ENCODE measurements at places on chromosomes 6 and 20.
A peak's percentile ranks its signal among the peaks of the same experiment; 100 is the strongest.

DNA sequence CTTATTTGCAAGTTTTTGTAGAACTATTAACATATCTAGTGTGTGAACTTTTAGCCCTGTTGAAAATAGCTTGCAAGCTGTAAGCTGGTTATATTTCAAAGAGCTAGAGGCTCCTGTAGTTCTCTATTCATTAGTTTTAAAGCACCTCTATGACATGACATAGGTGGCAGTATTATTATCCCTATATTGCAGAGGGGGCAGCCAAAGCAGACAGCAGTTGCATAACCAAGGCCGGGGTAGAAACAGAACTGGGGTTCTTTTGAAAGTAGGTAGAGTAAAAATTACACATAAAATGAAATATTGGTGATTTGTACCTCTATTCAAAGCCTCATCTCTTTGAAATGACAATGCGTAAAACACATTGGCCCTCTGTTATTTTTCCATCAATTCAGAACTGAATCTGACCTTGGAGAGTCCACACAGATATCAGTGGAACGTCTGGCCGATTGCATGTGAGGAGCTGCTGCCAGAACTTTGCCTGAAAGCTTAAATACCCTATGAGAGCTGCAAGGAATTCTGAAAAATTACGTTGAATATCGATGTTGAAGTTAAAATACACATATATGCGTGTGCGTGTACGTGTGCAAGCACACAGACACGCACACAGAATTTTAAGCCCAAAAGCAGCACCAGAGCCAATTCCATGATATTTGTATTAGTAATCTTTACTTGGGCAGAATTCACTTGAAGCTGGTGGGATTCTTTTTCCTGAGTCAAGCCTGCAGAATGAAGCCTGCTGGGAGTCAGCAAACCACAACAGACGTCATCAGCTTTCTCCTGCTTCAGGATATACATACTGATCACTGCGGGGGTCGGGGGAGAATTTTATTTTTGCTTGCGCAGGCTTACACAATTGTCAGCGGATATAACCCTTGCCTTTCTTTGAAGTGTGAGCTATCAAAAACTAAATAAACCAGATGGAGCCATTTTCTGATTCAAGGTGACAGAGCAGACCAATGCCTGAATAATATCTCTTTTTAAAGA lies 163.2 kb downstream of the PDE7B start:
- DNase-seq, result no peak

- no peak for DNase-seq
Measured at GRCh38 chr6:13472976-13473767, 14.2 kb downstream of the GFOD1 start.

GRCh38 chr6:6728169-6728941 lies 139.8 kb downstream of the LY86 start:
- no peak for DNase-seq

GRCh38 chr20:60057123-60057865 lies 99.1 kb downstream of the CDH26 start:
- DNase-seq, result peak; percentile 76

DNA sequence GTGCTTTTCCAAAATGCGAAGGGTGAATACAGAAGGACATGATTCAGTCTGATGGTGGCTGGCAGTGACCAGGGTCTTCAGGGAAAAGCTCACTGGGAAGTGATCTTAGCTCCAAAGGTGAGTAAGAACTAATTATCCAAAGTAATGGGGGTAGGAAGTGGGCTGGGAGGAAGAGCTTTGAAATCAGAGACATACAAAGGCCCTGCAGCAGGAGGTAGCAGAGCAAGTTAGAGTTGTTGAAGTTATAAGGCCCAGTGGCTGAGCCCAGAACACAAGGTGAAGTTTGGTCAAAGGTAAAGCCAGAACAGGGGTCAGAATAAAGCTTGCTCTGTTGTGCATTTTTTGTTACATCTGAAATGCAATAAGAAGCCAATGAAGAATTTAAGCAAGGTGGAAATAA lies 81.2 kb downstream of the PLCB1 start:
- no peak for DNase-seq

DNA sequence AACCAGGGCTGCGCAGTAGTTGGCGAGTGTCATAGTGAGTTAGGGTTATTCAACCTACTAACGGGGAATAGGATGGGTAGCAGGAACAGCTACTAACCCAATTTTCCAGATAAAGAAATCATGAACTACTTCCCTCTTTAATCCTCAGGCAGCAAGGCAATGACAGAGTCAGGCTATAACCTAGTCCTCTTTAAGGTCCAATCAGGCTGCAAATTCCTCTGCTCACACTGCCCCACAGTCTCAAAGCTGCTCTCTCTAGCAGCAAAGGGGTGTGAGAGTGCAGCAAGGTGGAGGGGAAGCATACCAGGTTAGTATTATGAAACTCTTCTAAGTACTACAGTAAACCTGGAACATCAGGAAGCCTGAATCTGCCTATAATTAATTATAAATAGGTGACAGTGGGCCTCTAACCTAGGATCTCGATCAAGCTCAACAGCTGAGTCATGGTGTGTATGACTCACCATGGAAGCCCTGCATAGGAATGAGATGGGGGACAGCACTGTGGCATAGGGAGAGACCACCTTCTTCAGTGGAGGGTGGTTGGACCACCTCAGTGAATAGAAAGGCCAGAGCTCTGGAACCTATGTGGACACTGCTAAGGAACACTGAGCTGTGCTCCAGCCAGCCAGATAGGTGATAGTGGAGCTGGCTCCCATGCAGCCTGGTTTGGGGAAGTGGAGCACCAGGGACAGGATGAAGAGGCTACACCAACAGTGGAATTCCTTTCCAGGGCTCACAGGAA lies 7.9 kb downstream of the PEX6 start:
- DNase-seq, result no peak

GRCh38 chr6:89372506-89372901 lies 20.0 kb upstream of the UBE2J1 start:
- no peak for DNase-seq

GRCh38 chr20:46221256-46221833 lies 87.0 kb downstream of the CDH22 start:
- no peak for DNase-seq

- no peak for DNase-seq
Measured at GRCh38 chr6:24721461-24722215, 2.7 kb upstream of the C6orf62 start.

DNA sequence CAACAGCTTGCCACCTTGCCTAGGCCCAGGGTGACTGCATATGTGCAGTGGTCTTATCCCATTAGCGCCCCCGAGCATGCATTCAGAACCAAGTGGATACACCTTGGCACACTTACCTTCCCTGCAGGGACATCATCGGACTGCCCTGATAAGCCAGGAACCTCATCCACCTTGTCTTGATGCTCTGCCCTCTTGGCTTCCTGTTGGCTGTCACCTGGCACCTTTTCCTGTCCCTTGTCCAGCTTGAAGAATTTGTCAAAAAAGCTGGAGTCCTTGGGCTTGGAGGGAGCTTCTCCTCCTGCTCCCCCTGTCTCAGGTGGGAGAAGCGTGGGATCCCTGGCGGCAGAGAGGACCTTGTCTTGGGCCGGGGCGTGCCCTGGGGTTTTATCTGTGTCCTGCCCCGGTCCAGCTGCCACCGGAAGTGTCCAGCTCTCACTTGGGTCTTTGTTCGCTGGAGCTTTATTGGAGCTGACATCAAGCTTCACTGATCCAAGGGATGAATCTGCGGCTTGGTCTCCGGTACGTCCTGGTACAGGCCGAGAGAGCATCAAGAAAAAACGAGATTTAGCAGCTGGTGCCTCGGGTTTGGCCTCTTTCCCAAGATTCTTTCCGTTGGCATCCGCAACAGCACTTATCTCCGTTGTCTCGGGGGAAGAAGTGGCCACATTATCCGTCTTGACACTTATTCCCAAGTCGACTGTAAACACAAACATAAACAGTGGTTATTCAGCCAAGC lies 42.0 kb downstream of the BCAS1 start:
- no peak for DNase-seq

GRCh38 chr6:165689699-165690098 lies 26.7 kb upstream of the PDE10A start:
- no peak for DNase-seq

- no peak for DNase-seq
Measured at GRCh38 chr6:128513878-128514277, 6.5 kb downstream of the PTPRK start.

DNA sequence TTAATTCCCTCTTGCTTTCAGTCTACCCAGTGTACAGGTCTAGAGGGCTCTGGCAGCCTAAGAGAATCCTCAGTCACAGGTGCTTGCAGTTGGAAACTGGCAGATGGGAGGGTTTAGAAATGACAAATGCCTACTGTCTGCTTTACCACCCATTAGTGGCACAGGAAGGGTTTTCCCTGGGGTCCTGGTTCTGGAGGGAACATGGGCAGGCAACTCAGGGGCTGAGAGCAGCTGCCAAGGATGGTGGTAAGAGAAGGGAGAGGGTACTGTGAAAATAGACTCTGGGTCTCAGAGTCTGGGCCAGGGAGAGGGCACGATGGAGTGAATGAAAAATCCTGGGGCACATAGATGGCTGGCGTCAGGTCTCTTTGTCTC lies 103.5 kb downstream of the TCP11 start:
- DNase-seq, result no peak

- no peak for DNase-seq
Measured at GRCh38 chr6:64685401-64685800, 1021.6 kb downstream of the EYS start.

GRCh38 chr20:21944227-21944626 lies 238.8 kb downstream of the PAX1 start:
- no peak for DNase-seq

DNA sequence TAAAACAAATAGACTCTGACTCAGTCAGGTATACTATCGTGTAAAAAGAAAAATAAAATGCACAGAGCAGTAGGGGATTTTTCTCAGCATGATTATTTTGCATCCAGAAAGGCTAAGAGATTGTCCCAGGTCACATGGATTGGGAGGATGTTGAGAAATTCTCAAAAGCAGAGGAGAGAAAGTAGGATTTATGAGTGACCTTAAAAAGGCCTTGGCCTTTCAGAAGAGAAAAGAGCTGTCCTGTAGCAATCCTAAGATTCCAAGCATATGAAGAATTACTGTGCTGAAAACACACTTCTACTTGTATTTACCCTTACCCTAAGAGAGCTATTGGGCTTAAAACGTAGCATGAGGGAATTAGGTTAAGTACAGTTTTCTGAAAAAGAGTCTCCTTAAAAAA lies 149.7 kb upstream of the ENPP5 start:
- no peak for DNase-seq

- no peak for DNase-seq
Measured at GRCh38 chr20:4840801-4841200, 119.1 kb downstream of the PRND start.

- no peak for DNase-seq
Measured at GRCh38 chr6:5096482-5096881, 11.3 kb downstream of the PPP1R3G start.

GRCh38 chr20:57448764-57449354 lies 57.7 kb downstream of the RBM38 start:
- no peak for DNase-seq

DNA sequence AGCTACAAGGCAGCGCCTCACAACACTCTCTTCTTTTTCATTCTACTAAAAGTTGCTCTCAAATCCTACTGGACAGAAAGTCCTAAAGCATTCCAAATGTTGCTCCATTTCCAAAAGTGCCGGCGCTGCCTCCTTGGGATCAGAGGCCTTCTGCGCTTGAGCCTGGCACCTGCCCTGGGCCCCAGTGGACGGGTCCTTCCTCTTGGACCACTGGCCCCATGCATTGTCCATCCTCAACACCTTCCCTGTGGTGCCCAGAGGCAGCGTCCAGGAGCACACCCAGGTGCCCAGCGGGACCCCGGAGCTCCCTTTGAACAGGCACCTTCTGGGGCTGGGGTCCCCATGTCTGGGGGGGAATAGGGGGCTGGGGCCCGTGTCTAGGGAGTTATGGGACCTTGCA lies 205.2 kb downstream of the ERMARD start:
- DNase-seq, result no peak

- DNase-seq, result no peak
Measured at GRCh38 chr6:11373208-11373607, 140.7 kb upstream of the NEDD9 start.

- no peak for DNase-seq
Measured at GRCh38 chr6:52871621-52872020, 31.0 kb upstream of the GSTA5 start.

- no peak for DNase-seq
Measured at GRCh38 chr6:101397199-101397598, 3.7 kb downstream of the GRIK2 start.

- DNase-seq, result no peak
Measured at GRCh38 chr20:59750209-59750840, 146.0 kb downstream of the PHACTR3 start.

GRCh38 chr6:113522376-113522775 lies 334.8 kb upstream of the MARCKS start:
- DNase-seq, result no peak

GRCh38 chr6:119559586-119559985 lies 210.0 kb upstream of the MAN1A1 start:
- DNase-seq, result no peak

GRCh38 chr20:51979226-51979625 lies 176.9 kb upstream of the SALL4 start:
- DNase-seq, result no peak

DNA sequence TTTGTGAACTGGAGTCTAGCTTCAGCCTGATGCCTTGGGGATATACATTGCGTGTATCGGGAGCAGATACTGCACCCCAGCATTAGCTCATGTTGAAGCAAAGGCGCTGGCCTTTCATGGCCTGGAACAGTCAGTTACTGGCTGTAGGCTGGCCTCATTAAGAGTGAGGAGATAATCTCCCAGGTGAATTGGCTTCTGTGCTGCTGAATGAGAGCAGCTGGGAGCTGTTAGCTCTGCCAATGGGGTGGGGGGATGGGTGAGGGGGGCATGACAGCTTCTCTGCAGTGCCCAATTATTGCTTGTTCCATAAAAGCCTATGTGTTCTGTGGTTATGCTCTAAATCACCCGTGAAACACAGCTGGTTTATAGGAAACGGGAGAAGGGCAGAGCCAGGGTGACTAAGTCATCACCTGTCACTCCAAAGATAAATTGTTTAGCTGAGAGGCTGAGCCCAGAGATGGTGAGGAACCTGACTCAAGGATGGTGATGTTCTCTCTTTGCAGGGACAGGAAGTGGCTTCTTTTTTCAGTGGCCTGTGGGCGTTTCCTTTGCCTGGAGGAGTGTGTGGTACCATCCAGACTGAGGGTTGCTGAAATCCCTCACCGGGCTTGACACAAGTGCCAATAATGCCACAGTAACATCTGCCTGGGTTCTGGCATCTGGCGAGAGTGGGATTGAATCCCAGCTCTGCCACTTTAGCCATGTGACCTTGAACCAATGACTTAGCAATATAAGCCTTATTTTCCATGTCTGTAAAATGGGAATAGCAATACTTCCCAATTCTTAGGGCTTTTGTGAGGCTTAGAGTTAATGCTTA lies 170.8 kb downstream of the BCAS1 start:
- DNase-seq, result peak; percentile 69

DNA sequence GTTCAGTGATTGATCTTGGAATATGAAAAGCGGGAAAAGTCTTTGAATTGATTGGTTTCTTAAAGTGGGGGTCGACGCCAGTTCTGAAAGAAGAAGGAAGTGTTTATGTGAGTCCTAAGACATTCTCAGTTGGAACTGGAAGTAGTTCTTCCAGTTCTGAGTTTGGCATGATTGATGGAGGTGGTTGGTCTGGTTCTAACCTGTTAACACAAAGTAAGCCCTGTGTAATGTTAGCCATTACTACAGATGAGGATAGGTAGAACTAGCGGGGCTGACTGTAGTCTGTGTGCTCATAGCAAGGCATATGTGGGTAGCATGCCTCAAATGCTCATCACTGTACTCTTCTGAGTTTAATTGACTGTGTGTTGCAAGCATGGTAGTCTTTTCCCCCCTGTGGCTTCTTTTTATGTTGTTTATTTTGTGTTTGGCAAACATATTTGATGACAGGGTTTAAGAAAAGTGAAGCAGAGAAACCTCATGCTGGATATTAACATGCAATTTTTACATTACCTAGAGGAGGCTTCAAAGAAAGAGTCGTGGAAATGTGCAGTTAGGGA lies 24.9 kb downstream of the CITED2 start:
- no peak for DNase-seq

- no peak for DNase-seq
Measured at GRCh38 chr20:44522841-44523240, 971 bp upstream of the SERINC3 start.
